ENCODE measurements at places on chromosomes 6 and 20.

DNA sequence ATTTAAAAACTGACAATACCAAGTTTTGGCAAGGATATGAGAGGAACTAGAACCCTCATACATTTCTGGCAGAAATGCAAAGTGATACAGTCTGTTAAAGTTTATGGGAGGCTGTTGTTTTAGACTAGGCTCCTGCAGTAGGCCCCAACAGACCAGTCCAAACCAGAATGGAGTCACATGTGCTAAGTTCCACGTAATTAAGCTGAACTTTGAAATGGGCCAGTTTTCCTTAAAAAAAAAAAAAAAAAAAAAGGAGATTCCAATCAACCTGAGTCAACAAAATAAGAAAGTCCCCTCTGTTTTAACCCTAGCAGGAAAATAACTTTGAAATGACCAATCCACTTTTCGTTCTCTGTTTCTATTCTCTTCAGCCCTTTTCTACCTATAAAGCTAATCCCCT lies 26.5 kb downstream of the IL17F start:
- no peak for DNase-seq

- peak; percentile 91 for DNase-seq
Measured at GRCh38 chr6:69974193-69974592, 107.8 kb downstream of the COL19A1 start.

GRCh38 chr6:106749609-106750008 lies 120.2 kb downstream of the QRSL1 start:
- DNase-seq: no peak

DNA sequence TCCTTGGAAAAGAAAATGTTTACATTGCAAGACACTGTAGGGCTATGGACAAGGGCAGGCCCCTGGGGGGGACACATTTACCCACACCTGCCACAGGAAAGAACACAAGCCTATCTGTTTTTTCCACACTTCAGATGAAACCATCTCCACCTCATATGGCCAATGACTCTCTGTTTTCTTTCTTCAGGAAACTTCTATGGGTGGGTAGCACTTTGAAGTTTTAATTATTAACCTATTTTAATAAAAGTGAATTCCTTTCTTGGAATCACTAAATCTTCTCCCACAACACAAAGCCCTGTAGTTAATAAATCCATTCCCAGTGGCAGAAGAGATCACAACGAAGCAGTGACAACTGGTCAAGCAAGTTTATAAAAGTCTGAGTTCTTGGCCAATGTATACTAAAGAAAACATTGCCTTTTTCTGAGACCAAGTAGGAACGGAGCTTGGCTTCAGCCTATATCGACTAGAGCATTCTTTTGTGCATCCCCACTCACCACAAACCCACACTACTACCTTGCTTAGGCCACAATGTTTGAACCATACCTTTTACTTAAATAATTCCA lies 125.1 kb upstream of the CARMIL1 start:
- no peak for DNase-seq

DNA sequence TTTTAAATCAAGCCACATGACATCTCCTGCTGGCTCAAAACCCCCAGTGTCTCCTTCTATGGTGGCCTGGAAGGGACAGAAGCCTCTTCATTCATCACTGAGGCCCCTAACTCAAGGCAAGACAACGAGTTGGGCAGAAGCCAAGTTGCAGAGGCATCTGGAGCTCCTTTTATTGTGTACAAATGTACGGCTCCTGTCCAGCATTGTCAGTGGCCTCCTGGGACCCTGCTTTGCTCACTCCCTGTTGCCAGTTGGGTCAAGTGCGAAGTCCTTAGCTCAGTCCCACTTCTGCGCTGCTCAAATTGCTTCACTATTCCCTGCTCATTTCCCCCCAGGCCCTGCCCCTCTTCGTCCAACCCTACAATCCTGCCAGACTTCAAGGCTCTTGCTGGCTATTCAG lies 181.2 kb upstream of the PMEPA1 start:
- DNase-seq: no peak

GRCh38 chr20:19735446-19735845 lies 22.6 kb upstream of the RIN2 start:
- peak; percentile 12 for DNase-seq

- DNase-seq: no peak
Measured at GRCh38 chr20:59015812-59016711, 3.2 kb upstream of the TUBB1 start.

GRCh38 chr6:106804346-106805335 lies 169.9 kb downstream of the CD24 start:
- DNase-seq: peak; percentile 68

DNA sequence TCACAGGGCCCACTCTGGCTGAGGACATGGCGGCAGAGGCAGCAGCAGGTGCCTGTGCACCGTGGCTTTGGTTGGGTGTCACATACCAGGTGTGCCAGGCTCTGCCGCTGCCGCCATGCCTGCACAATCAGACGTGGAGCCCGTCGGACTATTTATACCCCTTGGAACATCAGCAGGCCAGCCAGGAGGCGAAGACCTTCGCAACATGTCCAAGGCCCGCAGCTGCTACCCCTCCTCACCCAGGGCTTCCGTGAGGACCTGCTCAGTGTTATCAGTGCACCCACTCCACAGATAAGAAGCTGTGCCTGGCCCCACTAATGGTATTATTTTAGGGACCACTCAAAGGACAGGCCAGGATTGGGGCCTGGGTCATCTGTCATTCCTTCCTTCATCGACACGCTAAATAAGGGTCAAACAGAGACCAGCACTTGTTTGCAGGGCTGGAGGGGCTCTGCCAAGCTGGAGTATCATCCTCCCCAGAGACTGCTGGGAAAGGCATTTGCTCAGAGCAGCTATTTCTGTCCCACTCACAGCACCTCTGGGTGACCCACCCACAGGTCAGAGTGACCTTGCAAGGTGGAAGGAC lies 109.2 kb downstream of the BMP7 start:
- no peak for DNase-seq

DNA sequence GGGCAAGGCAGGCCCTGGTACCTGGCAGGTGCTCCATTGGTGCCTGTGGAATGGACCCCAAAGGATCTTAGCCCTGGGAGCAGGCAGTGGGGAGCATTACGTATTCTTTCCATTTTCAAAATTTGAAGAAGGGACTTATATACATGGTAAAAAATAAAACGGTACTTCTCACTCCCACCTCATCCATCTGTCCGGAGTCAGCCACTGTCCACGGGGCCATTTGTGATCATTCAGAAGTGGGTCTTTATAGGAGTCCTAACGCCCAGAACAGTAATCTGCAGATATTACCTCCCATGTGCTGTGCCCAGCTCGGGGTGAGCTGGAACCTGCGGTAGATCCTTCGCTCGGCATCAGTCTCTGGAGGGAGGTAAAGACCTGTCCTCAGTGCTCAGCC lies 110.4 kb downstream of the SYCP2 start:
- DNase-seq: no peak

DNA sequence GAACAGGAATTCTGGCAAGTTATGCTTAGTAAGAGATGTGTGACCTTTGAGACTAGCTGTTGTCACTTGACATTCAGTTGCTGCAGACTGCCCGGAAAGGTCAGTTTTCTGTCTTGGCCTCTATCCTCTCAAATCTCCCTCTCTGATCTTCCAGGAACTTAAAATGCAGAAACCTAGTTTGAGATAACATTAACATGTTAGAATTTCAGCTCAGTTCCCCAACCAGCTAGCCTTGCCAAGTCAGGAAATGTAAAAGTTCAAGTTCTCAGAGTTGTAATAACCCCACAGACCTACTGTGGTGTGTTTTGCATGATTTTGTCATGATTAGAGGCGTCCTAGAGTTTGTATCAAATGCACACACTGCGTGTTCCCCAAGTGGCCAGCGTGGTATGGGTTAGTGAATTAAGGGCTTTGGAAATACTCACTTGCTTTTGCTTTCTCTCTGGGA lies 46.6 kb downstream of the DUSP22 start:
- DNase-seq: no peak

DNA sequence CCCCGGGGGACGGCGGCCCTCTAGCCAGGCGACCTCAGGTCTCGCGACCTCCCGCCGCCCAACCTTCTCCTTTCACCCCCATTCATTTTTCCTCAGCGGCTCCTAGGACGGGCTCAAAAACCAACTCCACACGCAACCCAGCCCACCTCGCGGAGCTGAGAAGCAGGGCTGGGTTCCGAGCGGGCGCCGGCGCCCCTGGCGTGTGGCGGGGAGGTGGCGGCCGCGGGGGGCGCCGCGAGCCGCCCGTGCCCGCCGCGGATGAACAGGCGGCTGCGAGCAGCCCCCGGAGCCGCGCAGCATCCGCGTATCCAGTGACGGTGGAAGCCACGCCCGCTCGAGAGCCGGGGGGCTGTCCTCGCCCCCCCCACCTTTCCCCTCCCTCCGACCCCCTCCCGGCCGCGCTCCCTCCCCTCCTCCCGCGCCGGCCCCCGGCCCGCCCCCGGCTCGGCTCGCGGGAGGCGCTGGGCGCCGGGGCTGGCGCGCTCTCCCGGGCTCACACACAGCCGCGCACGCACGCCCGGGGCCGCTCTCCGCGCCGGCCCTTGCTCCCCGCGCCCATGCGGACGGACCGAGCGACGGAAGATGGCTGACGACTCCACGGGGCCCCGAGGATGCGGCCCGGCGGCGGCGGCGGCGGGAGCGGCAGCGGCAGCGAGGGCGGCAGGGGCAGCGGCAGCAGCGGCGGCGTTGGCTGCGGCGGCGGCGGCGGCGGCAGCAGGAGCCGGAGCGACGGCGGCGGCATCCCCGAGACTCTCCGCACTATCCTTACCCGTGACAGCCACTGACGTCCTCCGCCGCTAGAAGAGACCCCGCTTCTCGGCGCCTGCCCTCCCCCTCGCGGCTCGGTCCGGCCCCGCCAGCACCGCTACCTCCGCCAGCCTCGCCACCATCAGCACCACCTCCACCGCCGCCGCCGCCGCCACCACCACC lies at the start of gene SOBP:
Gene SOBP, plus strand, starts transcription at position 482 of the 930 bp plus-strand sequence. CDS start 500 bp downstream, outside the sequence.
- DNase-seq: no peak

DNA sequence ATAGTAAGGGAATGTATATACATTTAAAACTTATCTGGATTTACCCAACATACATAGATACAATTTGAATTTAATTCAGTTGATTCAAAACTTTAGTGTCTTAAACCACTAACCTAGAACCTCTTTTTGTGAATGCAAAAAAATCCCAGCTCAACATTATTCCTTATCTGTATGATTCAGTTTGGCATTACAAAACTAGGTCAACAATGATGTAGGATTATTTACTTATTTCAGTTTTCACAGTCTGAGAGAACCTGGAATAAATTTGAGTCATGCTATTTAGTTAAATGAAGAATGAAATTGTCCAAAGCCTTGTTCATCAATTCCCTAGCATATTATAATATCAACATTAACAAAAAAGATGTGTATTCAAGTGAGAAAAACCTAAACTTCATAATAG lies 7.4 kb upstream of the PLCB1 start:
- no peak for DNase-seq

DNA sequence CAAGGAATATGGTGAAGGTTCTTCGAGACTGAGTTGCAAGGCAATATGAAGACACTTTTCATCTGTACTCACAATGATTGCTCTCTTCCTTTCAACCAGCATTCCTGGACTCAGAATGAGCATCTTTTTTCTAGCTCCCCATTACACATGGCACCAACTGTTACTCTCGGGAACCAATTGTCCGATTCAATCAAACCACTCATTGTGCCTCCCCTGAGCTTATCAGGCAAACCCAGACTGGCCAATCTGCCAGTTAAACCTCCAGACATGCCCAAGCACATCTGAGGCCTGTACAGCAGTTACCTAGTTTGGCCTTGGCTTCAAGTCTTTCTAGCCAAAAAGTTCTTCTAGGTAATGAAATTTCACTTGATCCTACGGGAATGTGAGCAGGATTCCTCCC lies 164.1 kb downstream of the ID4 start:
- no peak for DNase-seq

- no peak for DNase-seq
Measured at GRCh38 chr6:53130569-53131290, 17.9 kb downstream of the GCM1 start.
